Ovary (tissue), 10 donors: ENCODE measurements at places on chromosomes 16 and 17. TPM values are rescaled to one million over a fixed set of nuclear protein-coding genes. Genes with fewer than 3 reads are reported as not detected.

DNA sequence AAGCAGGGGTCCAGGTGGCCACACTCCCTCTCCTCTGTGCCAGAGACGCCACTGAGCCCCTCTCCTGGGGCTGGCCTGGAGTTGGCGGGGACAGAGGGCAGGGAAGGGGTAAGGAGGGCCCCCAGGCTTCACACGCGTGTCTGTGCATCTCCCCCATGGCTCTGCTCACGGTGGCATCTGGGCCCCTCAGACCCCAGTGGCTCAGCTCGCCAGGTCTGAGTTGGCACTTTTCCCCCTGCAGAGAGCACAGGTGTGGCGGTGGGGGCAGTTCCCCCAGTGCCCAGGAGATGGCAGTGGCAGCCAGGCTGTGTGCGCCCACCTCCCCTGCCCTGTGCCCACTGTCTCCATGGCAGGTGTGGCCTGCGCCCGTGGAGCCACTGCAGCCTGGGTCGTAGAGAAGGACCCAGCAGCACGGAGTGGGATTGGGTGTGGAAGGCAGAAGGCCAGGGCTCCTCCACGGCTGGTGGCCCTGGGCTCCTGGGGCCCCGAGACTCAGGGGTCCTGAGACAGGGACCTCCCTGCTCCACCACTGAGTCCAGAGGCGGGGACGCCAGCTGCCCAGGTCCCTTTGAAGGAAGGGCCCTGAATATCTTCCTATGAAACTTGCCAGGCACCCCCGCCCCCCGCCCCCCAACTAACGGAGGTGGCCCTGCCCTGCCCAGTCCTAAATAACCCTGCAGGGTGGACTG, 4.3 kb upstream of the APRT start:
- peaks cover 2% of the 10 kb centered on the region for H3K4me1 ChIP-seq
- H3K27ac ChIP-seq = no peak overlapping the region
- H3K36me3 ChIP-seq = no peaks in the 10 kb centered on the region
- H3K4me3 ChIP-seq = no peak overlapping the region
- DNase-seq = no peak
- no peaks in the 10 kb centered on the region for H3K27me3 ChIP-seq

DNA sequence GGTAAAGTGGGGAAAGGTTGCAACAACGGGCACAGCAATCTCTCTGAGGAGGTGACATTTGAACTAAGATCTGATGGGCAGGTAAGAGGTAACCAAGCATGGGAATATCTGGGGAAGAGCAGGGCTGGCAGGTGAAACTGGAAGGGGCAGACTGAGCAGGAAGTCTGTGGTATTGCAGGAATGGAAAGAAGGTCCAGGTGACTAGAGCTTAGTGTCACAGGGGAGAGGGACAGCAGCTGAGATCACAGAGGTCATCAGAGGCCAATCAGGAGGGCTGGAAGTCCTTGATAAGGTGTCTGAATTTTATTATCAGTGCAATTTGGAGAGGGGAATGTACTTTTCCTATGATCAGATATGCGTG, 73.3 kb upstream of the DHX40 start:
- H3K4me1 ChIP-seq = no peaks in the 10 kb centered on the region
- no peak overlapping the region for H3K4me3 ChIP-seq
- no peak for DNase-seq
- H3K27ac ChIP-seq = no peak overlapping the region
- no peaks in the 10 kb centered on the region for H3K27me3 ChIP-seq

DNA sequence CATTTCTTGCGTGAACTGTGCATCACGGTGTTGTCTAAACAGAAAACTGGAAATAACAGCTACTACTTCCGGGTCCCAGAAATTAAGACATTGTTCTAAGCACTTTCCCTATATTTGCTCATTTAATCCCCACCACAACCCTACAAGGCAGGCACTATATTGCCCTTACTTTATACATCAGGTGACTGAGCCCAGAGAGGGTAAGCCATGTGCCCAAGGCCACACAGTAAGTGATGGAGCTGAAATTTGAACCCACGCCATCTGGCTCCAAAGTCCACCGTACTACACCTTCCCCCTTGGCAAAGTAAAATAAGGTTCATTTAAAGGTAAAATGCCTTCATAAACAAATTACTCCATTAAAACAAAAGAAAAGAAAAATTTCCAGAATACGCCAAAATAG, 33.2 kb downstream of the COTL1 start:
- no peaks in the 10 kb centered on the region for H3K27me3 ChIP-seq
- H3K4me3 ChIP-seq = no peak overlapping the region
- no peak overlapping the region for H3K27ac ChIP-seq
- H3K4me1 ChIP-seq = no peaks in the 10 kb centered on the region
- no peaks in the 10 kb centered on the region for H3K36me3 ChIP-seq

GRCh38 chr17:74450925-74451403, 15.5 kb upstream of the CD300A start:
- H3K36me3 ChIP-seq = no peaks in the 10 kb centered on the region
- H3K27me3 ChIP-seq = no peaks in the 10 kb centered on the region

GRCh38 chr17:12995896-12996295, 21.9 kb downstream of the ELAC2 start:
- no peaks in the 10 kb centered on the region for H3K36me3 ChIP-seq
- no peak overlapping the region for H3K4me3 ChIP-seq
- no peak for DNase-seq
- H3K27ac ChIP-seq = no peak overlapping the region
- H3K4me1 ChIP-seq = no peaks in the 10 kb centered on the region

The ITGB3 gene
- 4.0 TPM for total RNA-seq
